ENCODE measurements at places on chromosomes 4 and X. TPM values are rescaled to one million over a fixed set of nuclear protein-coding genes. Genes with fewer than 3 reads are reported as not detected.

Gene MAGEB17
- total RNA-seq = not detected

Gene OTOP1
- not detected for total RNA-seq

Gene ELF4
- total RNA-seq = 25.7 TPM

Gene CT55
- total RNA-seq = not detected

Gene HERC5
- 0.32 TPM for total RNA-seq

Gene CT45A1
- not detected for total RNA-seq

Gene TLR7
- total RNA-seq = not detected

Gene EXOSC9
- 11.9 TPM for total RNA-seq

Gene ASB12
- total RNA-seq = not detected

Gene PPA2
- total RNA-seq = 49.3 TPM

Gene SUPT20HL2
- 3.2 TPM for total RNA-seq

Gene ADGRL3
- total RNA-seq = 22.2 TPM

Gene ART3
- total RNA-seq = not detected

DNA sequence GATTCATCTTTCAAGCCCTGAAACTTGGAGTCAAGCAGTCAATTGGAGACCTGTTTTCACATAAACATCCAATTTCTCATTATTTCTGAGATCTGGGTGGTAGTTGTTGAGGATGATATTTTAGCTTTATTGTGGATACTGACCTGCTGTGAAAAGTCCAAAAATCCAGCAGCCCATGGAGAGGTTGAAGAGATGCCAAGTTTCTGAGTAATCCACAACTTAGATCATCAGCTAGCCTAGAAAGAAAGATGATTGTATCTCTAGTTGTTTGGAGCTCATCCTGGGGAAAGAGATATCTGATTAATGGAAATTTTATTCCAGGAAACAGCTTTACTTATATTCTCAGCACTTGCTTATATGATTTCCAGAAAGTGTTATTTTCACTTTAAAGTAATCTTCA is 48.6 kb upstream of the DCX start:
- no peak overlapping the region for H3K27ac ChIP-seq
- DNase-seq = no peak
- no peak overlapping the region for H3K4me3 ChIP-seq
- no peaks in the 10 kb centered on the region for H3K27me3 ChIP-seq
- H3K4me1 ChIP-seq = no peaks in the 10 kb centered on the region
- no peaks in the 10 kb centered on the region for H3K36me3 ChIP-seq

- DNase-seq = no peak
- no peak overlapping the region for H3K27ac ChIP-seq
- H3K36me3 ChIP-seq = no peaks in the 10 kb centered on the region
- H3K4me1 ChIP-seq = no peaks in the 10 kb centered on the region
- H3K27me3 ChIP-seq = no peaks in the 10 kb centered on the region
- H3K4me3 ChIP-seq = no peak overlapping the region
Observed at GRCh38 chr4:3021127-3021526, 53.2 kb downstream of the HTT-AS start.

DNA sequence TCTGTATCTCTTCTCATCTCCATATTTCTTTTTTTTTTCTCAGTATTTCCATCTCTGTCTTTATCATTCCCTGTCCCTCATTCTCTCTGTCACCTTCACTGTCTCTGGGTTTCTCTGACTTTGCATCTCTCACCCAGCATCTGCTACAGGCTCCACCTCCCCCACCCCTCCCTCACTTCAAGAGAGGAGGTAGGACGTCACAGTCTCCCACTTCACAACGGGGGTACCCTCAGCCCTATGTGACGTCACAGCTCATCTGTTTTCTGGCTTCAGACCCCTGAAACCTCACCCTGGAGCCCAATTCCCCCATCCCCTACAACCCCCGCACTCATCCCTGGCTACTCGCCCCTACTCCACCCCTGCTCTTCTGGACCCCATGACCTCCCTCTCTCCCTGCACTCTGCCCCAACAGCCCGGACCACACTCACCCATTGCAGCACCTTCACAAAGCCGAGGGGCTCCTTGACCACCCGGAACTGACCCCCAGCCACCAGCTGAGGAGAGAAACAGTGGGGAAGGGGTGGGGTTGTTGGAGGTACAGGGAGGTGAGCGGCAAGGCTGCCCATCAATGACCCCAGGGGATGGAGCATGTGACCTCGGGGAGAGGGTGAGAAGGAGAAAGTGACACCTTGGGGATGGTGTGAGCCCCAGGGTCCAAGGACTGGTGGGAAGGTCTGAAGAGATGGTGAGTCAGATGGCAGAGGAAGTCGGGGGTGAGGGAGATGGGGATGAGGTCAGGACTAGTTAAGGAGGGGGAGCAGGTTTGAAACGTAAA is 1.3 kb downstream of the SYP start:
- DNase-seq = no peak
- no peak overlapping the region for H3K27ac ChIP-seq
- H3K4me1 ChIP-seq = no peaks in the 10 kb centered on the region
- no peaks in the 10 kb centered on the region for H3K36me3 ChIP-seq

GRCh38 chrX:36978886-36979285 is 29.3 kb upstream of the FAM47C start:
- H3K27me3 ChIP-seq = no peaks in the 10 kb centered on the region
- H3K4me3 ChIP-seq = no peak overlapping the region
- no peak overlapping the region for H3K27ac ChIP-seq
- no peak for DNase-seq
- H3K4me1 ChIP-seq = no peaks in the 10 kb centered on the region
- no peaks in the 10 kb centered on the region for H3K36me3 ChIP-seq

GRCh38 chr4:78818530-78819079 is 42.5 kb downstream of the BMP2K start:
- no peak for DNase-seq
- no peaks in the 10 kb centered on the region for H3K27me3 ChIP-seq
- no peaks in the 10 kb centered on the region for H3K4me1 ChIP-seq
- no peak overlapping the region for H3K4me3 ChIP-seq
- no peaks in the 10 kb centered on the region for H3K36me3 ChIP-seq
- H3K27ac ChIP-seq = no peak overlapping the region

- DNase-seq = no peak
- no peak overlapping the region for H3K27ac ChIP-seq
- H3K27me3 ChIP-seq = no peaks in the 10 kb centered on the region
- H3K4me1 ChIP-seq = no peaks in the 10 kb centered on the region
- no peak overlapping the region for H3K4me3 ChIP-seq
Observed at GRCh38 chr4:146814750-146815149, 130.9 kb downstream of the TTC29 start.

GRCh38 chr4:14079601-14080000 is 452.1 kb upstream of the BOD1L1 start:
- no peak overlapping the region for H3K4me3 ChIP-seq
- no peaks in the 10 kb centered on the region for H3K4me1 ChIP-seq
- H3K27ac ChIP-seq = no peak overlapping the region
- no peaks in the 10 kb centered on the region for H3K36me3 ChIP-seq
- no peaks in the 10 kb centered on the region for H3K27me3 ChIP-seq

DNA sequence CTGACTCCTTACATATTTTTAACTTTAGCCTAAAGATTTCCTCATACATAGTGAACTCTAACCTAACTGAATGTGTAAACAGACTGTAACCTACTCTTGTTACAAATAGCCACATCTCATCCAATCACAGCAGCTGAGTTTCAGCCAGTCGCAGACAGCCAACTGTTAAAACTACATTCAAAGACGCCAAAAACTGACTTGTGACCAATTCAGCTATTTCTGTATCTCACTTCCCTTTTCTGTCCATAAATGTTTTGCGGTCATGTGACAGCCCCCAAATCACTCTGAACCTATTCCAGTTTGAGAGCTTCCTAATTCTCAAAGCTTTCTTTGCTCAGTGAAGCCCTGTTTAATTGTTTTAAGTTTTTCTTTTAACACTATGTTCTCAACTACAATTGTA is 2731.9 kb downstream of the ARAP2 start:
- H3K4me3 ChIP-seq = no peak overlapping the region
- DNase-seq = no peak
- no peaks in the 10 kb centered on the region for H3K4me1 ChIP-seq
- no peaks in the 10 kb centered on the region for H3K36me3 ChIP-seq

DNA sequence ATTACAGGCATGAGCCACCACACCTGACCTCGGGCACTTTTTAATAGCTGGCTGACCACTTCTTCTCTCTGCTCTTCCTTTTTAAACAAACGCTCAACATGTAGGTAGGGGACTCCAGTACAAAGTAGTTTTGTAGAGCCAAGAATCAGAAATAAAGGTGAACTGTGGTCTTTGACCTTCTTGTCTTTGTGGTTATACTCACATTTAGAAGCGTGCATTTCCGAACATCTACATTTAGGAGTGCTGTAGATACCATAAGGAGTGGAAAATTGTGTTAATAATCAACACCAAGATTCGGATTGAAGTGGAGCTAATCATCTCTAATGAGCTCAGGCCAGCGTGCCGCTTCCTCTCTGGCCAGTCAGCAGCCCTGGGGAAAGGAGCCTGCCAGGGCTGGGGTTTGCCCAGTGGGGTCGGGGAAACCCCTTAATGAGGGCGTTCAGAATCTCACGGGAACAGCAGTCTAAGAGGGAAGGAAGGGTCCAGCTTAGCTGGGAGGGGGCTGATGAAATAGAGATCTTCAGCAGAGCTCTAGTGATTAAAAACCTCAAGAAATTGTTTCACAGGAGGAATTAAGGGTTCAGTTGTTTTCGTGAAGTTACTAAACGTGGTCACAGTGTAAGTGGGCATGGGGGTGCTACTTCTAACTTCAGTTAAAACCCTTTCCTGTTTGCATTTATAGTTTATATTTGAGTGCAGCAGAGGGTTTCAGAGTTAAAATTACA is 81.2 kb downstream of the GAB1 start:
- H3K27ac ChIP-seq = no peak overlapping the region
- H3K27me3 ChIP-seq = no peaks in the 10 kb centered on the region
- H3K4me1 ChIP-seq = peaks cover 14% of the 10 kb centered on the region
- no peak overlapping the region for H3K4me3 ChIP-seq

GRCh38 chr4:174154215-174154854 is 129.1 kb downstream of the FBXO8 start:
- no peaks in the 10 kb centered on the region for H3K4me1 ChIP-seq
- no peaks in the 10 kb centered on the region for H3K36me3 ChIP-seq
- H3K4me3 ChIP-seq = peak overlapping the region; percentile 26
- no peak overlapping the region for H3K27ac ChIP-seq
- H3K27me3 ChIP-seq = no peaks in the 10 kb centered on the region

- DNase-seq = no peak
- H3K27ac ChIP-seq = no peak overlapping the region
- H3K27me3 ChIP-seq = no peaks in the 10 kb centered on the region
- no peaks in the 10 kb centered on the region for H3K4me1 ChIP-seq
Observed at GRCh38 chr4:10139518-10139917, 22.9 kb upstream of the WDR1 start.

GRCh38 chr4:127870281-127870680 is 10.4 kb upstream of the PLK4 start:
- H3K4me1 ChIP-seq = no peaks in the 10 kb centered on the region
- H3K36me3 ChIP-seq = no peaks in the 10 kb centered on the region
- no peaks in the 10 kb centered on the region for H3K27me3 ChIP-seq
- H3K4me3 ChIP-seq = no peak overlapping the region
- DNase-seq = no peak

- DNase-seq = no peak
- H3K4me3 ChIP-seq = no peak overlapping the region
- H3K4me1 ChIP-seq = no peaks in the 10 kb centered on the region
- no peaks in the 10 kb centered on the region for H3K27me3 ChIP-seq
- H3K27ac ChIP-seq = no peak overlapping the region
Observed at GRCh38 chr4:23805450-23805851, 84.4 kb downstream of the PPARGC1A start.

GRCh38 chrX:154369449-154370299 is 4.8 kb downstream of the FLNA start:
- H3K27ac ChIP-seq = peak overlapping the region; percentile 91
- peak; percentile 90 for DNase-seq
- H3K4me3 ChIP-seq = peak overlapping the region; percentile 64
- H3K4me1 ChIP-seq = peaks cover 12% of the 10 kb centered on the region

DNA sequence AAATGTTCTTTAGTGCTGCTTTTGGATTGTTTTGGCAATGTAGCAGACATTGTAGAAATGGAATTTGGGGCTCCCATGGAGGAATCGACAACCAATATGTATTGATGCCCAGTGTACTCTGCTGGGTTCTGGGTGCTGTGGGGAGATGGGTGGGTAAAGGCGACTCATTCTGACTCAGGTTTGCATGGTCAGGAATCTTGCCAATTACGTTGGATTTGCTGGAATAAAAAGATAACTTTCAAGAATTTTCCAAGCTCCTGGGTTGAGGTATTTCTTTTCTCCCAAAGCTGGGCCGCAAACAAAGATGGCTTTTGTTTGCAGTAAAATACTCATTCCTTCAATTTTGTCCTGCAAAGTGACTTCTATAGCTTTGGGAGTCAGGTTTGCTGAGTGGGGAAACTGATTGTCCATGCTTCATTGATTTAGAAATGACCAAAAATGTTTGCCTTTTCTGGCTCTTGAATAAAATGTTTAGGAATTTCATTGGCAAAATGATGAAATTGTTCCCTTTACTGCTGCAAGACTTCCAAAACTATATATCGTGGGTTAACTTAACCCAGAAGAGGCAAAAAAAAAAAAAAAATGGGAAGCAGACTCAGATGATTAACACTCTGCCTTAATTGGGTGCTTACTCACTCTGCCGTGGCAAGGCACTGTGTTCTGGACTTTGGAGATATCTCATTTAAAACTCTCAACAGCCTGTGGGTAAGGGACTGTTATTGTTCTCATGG is 57.0 kb downstream of the RTL9 start:
- H3K4me3 ChIP-seq = no peak overlapping the region
- H3K27ac ChIP-seq = peak overlapping the region; percentile 58
- DNase-seq = no peak
- no peaks in the 10 kb centered on the region for H3K36me3 ChIP-seq

GRCh38 chr4:112288455-112288854 is 2.8 kb upstream of the TIFA start:
- no peaks in the 10 kb centered on the region for H3K27me3 ChIP-seq
- no peak for DNase-seq
- H3K4me1 ChIP-seq = peaks cover 5% of the 10 kb centered on the region
- no peak overlapping the region for H3K4me3 ChIP-seq
- no peak overlapping the region for H3K27ac ChIP-seq
- H3K36me3 ChIP-seq = no peaks in the 10 kb centered on the region

DNA sequence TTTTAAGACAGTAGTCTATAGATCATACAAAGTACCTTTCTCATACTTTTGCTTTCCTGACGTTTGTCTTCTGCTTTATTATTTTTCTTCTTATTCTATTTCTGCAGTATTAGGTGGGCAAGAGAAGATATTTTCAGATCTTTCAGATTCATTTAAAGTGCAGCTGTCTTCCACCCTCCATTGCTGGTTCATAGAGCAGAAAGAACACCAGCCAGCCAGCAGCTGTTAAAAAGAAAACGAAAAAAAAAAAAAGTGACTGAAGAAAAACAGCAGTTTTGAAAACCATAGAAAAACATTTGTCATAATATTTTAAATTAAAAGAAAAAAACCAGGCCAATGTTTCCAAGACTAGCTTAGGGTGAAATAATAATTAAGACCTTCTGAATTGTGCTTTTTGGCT is 42.9 kb downstream of the SMAD1 start:
- no peak overlapping the region for H3K4me3 ChIP-seq
- no peaks in the 10 kb centered on the region for H3K4me1 ChIP-seq

- no peak overlapping the region for H3K27ac ChIP-seq
- no peaks in the 10 kb centered on the region for H3K27me3 ChIP-seq
- no peak for DNase-seq
- no peak overlapping the region for H3K4me3 ChIP-seq
Observed at GRCh38 chr4:73189274-73189810, 69.3 kb downstream of the ANKRD17 start.

Data from ascending aorta (tissue), 2 donors.